MV-4-11 (cell line): ENCODE measurements at places on chromosomes 13 and 19.
A peak's percentile ranks its signal among the peaks of the same experiment; 100 is the strongest.

DNA sequence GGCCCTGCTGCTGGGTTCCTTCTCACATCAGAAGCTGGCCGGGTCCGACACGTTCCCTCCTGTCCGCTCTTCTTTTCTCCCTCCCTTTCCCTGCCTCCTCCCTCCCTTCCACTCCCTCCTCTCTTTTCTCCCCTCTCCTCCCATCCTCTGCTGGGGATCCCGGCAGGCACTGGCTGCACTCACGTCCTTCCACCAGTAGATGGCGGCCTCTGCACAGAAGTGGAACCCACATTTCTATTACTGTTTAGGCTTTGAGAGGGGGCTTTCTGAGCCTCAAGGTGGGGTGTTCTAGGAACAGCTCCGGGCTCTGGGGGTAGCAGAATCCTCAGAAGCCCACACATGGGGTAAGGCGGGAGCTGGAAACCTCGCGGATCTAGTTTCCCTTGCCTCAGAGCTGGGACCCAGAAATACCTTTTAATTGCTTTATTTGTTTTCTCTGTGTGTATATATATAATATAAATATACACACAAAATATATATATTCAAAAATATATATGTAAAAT is 294.2 kb downstream of the ZNF536 start:
- no peak for DNase-seq

GRCh38 chr13:70098669-70099068 is 9.0 kb upstream of the ATXN8OS start:
- no peak for DNase-seq

- no peak for DNase-seq
Measured at GRCh38 chr19:2815923-2816322, 3.7 kb upstream of the ZNF554 start.

DNA sequence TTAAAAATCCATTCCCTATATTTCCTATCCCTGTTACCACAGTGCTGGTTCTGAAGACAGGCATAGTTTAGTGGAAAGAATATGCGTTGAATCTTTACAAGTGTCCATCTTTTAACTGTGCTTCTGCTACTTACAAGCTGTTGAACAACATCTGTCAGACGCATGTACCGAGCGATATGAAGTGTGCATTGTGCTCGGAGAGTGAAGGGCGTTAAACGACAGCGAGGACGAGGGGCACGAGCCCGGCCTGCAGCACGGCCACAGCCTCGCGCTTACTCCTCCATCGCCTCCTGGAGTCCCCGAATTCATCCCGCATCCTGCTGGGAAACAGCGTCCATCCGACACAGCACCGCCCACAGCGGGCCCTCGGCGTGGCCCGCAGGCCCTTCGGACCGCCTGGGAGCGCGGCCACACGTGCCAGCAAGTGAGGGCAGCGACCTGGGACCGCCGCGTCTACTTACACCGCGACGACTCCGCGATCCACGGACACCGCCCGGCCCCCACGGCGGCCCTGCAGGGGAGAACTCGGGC is 514 bp downstream of the PCID2 start:
- DNase-seq, result no peak

- DNase-seq, result no peak
Measured at GRCh38 chr19:42461700-42462324, 19.1 kb upstream of the CXCL17 start.

DNA sequence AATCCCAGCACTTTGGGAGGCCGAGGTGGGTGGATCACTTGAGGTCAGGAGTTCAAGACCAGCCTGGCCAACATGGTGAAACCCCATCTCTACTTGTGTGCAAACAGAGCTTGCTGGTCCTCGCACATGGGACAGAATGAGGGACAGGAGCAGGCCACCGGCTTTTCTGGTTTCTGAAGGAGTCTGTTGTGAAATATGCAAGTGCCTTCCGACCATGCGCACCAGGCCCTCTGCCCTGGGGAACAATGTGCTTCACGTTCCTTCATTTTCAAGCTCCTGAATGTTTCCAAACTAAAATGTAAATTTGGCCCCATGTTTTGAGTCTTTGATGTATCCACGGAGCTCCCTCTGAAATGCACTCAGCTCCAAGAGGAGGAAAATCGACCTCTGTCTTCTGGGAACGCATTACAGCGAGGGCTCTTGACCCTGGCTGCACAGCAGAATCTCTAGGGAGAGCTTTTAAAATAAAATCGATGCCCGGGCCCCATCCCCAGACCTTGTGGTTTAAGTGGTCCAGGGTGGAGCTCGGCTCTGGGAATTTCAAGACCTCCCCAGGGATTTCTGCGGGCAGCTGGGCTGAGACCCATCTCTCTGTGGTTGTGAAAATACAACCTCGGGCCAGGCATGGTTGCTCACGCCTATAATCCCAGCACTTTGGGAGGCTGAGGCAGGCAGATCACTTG is 9.3 kb upstream of the ACP4 start:
- DNase-seq, result peak; percentile 27

DNA sequence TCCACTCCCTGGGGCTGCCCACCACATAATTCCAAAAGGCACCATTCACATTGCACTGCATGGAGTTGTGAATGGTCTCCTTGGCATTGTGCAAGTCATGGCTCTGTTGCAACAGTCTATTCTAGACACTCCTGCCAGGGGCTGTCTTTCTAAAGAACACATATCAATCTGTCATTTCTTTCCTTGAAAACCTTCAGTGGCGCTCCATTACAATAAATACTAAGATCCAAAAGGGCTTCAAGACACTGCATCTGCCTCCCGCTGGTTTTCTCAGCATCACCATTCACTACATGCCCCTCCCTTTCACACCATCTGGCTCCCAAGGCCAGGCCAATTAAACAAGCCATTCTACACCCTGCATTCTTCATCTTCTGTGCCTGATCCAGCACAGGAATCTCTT is 32.2 kb upstream of the TM9SF2 start:
- peak; percentile 68 for DNase-seq

DNA sequence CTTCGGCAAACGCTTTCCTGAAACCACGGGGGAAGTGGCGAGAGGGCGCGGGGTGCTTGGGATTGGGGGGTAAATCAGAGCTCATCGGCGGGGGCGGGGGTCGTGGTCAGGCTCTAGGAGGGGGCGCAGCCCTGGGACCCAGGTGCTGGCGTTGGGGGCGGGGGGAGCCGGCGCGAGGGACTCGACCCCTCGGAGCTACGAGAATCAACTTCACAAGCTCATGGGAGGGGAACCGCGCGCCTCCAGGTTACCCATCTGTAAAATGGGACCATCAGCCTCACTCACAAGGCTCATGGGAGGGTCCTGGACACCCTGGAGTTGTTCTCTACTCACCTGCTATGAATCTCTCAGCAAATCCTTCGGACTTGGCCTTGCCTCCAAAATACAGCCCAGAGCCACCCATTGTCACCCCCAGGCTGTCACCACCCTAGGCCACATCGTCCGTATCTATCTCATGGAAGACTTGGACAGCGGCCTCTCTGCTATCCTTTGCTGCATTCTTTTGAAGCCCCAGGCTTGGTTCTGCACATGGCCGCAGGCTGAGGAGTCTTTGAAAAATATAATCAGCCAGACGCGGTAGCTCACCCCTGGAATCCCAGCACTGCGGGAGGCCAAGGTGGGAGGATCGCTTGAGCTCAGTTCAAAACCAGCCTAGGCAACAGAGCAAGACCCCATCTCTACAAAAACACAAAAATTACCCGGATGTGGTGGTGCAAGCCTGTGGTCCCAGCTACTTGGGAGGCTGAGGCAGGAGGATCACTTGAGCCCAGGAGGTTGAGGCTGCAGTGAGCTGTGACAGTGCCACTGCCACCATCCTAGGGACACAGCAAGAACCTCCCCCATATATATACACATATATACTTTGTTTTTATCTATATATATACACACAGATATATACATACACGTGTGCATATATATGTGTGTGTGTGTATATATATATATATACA is 939 bp upstream of the RANBP3 start:
- no peak for DNase-seq

- no peak for DNase-seq
Measured at GRCh38 chr19:1418496-1418775, 11.1 kb downstream of the DAZAP1 start.

DNA sequence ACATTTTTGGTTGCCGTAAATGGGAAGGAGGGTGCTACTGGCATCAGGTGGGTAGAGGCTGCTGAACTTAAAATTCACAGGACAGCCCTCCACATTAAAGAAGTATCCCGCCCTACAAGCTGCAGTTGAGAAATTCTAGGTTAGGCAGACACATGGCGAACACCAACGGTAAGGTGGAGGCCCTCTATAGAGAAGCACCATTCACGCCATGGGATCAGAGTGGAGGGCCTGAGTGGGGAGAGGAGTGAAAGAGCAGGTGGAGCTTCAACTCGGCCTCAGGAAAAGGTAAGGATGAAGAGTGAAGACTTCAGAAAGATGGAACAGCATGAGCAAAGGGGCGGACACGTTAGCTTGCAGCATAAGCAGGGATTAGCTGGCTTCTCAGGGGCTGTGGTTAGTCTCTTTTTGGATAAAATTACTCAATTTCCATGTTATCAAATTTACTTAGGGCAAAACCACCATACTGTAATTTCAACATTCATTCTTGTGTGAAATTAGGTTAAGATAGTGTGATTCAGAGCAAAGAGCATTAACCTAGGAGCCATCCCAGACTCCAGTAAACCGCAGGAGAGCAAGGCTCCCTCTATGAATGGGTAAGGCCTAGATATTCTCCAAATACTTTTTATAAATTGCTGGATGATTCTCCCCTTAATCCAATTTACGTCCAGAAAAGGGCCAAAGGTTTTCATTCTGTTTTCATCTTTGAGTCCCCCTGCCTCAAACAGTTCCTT is 1.2 kb downstream of the EEF1AKMT1 start:
- peak; percentile 53 for DNase-seq

DNA sequence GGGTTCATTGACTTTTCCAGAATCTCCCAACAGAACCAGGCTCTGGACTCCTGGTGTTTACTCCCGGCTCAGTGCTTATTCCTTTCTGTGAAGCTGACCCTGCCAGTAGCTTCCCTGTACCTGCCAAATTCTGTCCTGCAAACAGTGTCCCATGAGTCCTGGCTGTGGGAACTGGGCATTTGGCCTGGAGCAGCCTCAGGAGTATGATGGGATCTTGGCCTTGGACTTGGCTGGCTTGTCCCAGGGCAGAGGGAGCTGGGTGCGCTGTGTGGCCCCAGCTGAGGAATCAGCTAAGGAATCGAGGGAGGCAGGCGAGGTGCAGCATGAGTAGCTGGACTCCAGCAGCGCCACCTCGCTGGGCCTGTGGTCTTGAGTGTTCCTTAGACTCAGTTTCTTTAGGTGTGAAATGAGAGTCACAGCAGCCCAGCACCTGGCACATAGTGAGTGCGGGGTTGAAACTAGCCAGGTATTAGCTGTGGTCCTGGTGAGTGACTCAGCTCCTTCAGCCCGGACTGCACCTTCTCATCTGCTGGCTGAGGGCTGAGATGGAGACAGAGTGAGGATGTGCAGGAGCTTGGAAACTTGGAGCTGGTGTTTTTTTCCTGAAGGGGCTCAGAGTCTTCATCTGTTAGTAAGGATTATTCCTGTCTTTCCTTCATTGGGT is 10.4 kb downstream of the CLASRP start:
- DNase-seq, result no peak

DNA sequence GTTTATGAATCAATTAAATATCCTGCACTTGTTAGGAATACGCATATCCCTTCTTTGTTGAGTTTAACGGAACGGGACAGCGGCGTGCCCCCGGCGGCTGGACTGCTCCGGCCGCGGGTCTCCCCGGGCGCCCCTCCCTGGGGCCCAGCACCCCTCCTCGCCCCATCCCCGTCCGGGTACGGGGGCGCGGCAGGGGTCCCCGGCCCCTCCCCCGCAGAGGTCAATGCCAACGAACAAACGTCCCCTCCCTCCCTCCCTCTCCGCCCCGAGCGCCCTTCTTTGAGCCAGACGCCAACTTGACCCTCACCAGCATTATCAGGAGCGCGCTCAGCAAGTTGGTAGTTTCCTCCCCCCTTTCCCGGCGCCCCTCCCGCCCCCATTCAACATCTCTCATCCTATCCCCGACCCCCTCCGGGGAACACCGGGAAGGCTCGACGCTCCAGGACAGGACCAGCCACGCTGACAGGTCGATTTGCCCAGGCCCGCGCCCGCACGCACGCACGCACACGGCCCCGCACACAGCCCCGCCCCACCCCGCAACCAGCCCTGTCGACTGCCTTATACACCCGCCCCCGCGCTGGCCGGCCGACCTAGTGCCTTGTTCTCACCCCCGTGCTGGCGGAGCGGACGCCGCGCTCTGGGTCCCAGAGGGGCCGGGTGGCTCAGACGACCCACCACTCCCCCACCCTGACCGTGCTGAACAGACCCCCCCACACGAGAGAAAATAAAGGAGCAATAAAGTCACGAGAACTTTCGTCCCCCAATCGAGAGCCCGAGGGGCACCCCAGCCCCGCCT is 5.0 kb downstream of the LYL1 start:
- no peak for DNase-seq

DNA sequence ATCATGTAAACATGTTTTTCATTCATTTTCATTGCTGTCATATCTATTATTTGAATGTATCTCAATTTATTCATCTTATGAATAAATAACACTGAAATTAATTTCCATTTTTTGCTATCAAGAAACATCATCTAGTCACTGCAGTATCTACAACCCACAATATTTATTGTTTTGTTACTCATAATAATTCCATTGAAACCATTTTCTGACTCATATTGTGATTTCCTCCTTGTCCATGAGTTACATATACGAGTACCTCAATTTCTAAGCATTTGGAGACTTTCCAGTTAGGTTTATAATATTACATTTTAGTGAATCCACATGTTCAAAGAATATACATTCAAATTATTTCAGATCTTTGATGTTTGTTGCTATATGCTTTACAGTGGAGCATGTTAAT is 1524.0 kb downstream of the SLITRK1 start:
- DNase-seq, result no peak

DNA sequence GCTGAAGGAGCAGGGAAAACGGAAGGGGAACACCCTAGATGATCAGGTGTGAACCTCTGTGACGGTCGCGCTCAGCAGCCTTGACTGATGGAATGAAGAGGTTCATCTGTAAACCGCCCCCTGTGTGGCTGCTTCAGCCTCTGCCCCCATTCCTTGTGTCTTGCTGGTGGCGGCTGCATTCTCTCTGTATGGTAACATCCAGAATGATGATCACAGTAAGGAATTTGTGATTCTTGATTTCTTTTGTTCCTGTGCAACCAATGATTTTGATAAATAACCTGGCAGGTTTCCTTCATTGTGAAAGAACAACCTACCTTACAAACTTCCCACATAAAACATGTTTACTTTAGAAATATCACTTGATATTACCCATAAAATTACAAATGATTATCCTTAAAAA is 118.7 kb upstream of the MCF2L start:
- no peak for DNase-seq

DNA sequence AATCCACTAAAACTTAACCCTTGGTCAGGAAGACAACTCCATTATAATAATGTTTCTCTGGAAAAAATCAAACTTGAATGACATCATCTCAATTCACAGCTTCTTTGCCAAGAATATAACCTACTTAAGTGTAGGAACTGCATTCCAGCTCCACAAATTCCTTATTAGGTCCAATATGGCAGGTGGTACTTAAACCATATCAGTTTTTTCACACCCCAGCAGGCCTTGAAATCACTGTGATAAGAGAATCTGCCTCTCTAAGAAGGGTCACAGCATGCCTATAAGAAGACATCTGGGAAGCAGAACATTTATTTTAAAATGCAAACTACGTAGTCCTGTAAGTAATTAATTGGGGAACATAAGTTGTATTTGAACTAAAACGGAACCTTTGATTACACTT is 687.8 kb downstream of the DIAPH3 start:
- no peak for DNase-seq
